ENCODE measurements at places on chromosomes 3 and 15.

DNA sequence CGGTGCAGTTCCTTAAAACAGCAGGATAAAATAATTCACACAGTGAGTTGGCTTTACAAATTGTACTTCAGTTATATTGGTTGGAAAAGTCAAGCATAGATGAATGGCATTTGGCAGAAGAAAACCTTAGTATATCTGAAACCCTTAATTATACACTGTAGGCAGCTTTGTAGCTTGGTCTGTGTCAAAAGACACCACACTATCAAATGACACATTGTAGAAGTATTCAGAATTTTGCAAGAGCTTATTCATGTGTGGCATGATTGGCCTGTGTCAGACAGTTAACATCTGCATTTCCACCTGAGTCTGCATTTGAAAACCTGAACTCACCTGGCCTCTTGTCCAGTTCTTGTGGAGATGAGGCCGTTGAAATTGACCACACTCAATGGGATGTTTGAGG is 13.8 kb downstream of the TMEM266 start:
- DNase-seq: no peak

DNA sequence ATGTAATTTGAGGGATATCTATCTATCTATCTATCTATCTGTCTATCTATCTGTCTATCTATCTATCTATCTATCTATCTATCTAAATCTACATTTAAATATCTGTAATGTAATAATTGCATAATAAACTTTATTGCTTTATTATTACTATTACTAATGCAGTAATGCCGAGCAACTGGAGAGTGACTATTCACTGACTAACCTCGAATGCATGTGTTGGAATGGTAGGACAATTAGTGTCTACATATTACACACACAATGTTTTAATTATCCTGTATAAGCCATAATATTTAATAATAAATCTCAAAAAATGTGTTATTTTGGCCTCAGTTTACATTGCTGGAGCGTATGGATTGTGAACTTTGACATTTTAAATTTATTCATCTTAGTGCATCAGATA is 25.2 kb upstream of the CNTN3 start:
- no peak for DNase-seq

DNA sequence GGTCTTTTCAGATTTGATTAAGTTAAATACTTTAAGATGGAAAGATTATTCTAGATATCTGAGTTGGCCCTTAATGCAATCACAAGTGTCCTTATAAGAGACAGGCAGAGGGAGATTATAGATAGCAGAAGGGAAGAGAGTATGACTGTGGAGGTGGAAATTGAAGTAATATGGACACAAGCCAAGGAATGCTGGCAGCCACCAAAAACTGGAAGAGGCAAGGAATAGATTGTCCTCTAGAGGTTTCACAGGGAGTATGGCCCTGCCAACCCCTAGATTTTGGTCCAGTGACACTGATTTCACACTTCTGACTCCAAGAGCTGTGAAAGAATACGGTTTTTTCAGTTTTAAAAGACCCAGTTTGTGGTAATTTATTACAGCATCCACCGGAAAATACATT is 1498.7 kb upstream of the CADM2 start:
- no peak for DNase-seq

- DNase-seq: no peak
These were observed 2.0 kb downstream of the CORO2B start for GRCh38 chr15:68580883-68581155.

DNA sequence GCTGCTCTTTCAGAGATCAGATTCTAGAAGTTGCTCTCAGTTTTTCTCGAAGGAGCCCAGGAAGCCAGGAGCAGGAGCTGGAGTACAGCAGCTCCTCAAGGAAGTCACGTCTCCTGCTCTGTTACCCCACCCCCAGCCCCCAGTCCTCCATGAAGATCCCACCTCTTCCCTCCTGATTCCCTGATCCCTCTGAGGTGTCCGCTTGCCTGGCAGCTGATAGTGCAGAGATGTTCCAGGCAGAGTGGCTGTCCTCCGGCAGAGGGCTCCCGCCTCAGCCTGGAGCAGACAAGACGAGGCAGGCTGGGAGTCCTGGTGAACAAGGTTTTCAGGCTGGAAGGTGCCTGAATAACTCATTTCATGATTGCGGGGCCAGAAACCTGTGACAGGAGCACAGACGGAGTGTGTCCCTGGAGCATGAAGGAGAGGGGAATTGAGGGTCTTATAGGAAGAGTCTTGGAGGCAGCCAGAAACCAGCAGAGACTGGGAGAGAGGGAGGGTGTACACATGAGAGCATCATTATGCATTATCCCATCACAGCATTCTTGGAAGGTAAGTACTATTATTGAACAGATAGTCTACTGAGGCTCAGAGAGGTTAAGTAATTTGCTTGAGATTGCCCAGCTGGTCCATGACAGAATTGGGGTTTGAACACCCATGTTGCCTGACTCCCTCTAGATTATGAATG is 1.2 kb downstream of the HRH1 start:
- DNase-seq: peak; percentile 6

- no peak for DNase-seq
These were observed 134.0 kb downstream of the CMSS1 start for GRCh38 chr3:99951701-99952100.

DNA sequence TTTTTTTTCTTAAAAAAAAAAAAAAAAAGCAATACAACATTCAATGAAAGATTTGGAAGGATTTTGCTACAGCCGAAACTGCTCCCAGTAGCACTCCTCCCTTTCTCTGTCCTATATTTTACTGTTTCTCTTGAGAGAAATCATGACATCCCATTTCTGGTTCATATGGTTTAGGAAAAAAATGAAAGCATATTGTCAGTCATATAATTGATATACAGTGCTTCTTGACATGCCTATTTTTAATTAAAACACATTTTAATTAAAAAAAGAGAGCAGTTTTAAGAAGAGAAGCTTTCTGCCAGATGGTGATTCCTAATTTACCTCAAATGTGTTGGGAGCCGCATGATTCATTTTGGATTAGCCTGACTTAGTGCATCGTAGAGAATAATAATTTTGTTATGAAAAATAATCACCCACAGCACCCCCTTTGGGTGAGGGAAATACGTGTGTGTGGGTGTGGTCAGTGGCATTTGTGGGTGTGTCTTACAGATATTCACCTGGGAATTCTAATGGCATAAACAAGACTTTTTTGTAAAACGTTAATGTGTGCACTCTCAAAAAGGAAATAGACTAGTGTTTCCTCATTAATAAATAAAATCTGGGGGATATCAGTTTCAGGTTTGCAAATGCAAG is 544.5 kb downstream of the MFSD1 start:
- DNase-seq: no peak

- no peak for DNase-seq
These were observed 3.9 kb upstream of the TLE3 start for GRCh38 chr15:70101459-70102113.

GRCh38 chr3:139136469-139137202 is 91.9 kb upstream of the PRR23C start:
- DNase-seq: no peak

DNA sequence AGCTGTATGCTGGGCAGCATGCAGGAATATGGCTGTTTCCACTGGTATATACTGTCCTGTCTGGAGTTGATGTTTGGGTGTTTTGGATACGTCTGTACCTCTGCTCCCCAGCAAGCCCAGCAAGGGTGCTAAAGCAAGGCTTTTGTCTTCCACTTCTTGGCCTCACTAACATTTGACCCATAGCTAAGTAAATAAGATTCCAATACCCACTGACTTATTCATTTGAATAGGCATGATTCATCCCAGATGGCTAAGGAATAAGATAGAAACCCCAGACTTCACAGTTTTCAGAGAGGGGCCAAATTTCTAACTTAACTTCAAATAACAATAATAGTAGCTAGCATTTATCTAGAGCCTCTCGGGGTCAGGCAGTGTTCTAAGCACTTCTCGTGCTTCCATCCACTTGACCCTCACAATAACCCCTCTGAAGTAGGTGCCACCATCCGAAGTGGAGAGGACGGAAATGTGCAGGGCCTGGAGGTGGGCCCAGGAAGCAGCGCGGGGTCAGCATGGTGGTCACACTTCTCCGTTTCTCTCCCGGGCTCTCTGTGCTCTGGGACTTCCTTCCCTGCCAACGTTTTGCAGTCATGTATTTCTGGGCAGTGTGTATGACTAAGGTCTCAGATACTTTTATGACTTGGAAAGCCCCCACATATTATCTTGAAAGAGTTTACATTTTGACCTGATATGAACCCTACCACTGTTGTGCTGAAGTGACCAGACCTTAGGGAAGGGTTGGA is 39.3 kb downstream of the LRRK1 start:
- DNase-seq: no peak

DNA sequence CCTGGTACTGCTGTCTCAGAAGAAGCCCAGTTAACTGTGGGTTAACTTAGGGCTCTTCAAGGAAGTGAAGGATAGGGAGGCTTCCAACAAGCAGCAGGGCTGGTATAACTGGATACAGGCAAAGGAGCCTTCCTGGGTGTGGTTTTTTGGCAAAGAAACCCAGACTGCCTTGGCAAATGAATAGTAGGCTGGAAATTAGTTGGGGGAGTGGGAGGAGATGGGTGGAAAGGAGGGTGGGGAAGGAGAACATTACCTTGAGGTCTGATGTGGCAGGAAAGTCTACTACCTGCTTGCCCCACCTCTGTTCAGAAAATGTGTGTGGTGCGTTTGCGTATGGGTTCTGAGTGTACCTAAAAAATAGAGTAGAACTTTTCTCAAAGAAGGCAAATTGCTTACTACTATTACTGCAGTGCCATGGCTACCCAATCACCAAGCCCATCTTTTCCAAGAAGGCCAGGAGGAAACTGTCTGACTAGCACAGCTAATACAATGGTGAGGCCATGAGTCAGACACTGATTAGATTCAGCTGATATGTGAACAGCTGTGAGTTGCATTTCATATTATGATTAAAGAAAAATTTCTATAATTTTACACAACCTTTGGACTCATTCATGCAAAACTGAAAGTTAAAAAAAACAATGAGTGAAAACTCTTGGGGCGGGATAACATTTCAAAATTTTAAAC is 55.2 kb downstream of the SPTSSB start:
- DNase-seq: no peak

- no peak for DNase-seq
These were observed 3.9 kb upstream of the ATP11B start for GRCh38 chr3:182789371-182789770.

DNA sequence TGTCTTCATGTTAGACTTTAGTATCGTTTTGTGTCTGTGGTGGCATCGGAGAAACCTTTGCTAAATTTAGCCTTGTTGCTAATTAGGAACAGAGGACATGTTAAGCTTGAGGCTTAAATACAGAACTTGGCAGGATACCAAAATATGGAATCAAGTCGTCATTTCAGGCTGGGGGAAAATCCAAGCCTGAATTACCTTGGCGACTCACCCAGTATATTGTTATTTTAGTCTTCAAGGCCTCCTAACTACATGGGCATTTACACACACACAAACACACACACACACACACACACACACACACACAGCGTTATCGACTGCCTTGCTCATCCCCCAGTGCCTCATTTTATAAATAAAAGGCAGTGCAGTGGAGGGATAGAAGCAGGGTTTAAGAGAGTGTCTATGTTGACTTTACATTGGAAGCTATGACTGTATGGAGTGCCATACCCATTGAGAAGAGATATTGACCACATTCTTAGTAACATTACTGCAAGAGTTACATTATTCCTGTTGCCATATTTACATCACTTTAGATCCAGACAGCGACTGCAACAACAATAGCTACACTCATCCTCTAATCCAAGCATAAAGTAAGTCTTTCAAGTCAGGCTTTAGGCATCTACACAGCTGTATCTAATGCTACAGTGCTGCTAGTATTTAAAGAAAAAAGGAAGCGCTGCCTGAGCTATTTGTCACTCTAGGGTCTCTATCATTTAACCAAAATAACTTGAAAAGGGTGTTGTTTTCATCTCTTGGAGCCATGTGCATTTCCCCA is 210.8 kb upstream of the SEMA6D start:
- no peak for DNase-seq

- DNase-seq: no peak
These were observed 2.1 kb upstream of the EIF5A2 start for GRCh38 chr3:170910542-170910941.

DNA sequence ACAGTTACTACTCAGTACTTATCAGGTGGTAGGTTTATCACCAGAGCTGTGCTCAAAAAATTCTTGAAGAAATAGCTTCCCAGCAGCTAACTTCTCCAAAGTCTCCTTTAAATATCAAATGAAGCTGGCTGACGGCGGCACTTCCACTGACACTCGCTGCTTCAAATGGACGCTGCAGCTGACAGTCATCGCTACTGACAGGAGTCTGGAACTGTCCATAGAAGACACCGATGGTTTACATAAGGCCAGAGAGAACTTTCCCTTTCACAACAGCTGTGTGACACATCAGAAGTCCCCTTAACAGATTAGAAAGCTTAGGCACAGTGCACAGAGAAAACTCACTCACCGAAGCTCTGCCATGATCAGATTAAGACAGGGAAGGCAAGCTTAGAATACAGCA is 270.2 kb downstream of the SHOX2 start:
- DNase-seq: no peak

DNA sequence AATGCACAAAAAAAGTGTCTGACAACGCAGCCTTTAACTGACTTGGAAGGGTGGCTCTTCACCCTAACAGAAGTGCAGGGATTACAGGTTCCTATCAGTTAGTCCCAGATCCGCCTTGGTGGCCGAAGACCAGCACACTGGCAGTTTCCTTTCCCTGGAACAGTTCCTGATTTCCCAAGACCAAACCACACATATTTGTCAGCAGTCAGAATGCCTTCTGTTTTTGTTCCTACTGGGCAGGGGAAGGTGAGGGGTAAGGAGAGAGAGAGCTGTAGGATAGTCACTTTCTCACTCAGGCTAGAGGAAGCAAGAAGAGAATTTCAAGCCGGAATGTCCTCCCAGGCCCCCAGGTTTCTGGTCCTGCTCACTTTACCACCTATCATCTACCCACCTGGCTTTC is 9.2 kb downstream of the CXCR6 start:
- no peak for DNase-seq

DNA sequence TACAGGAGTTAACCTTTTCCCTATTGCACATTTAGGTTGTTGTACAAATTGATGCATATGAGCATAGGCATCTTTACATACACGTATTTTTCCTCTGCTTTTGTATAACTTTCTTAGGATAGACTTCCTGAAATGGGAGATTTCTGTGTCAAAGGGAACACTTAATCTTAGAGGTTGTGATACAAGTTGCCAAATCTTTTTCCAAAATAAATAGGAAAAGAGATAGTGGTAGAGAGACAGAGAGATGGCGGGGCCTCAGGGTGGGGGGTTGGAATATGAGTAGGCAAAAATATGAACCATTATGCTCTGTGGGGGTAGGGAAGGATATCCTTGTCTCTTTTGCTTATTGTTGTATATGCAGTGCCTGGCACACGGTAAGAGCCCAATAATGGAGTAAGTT is 70.7 kb upstream of the UBE2E1 start:
- no peak for DNase-seq

DNA sequence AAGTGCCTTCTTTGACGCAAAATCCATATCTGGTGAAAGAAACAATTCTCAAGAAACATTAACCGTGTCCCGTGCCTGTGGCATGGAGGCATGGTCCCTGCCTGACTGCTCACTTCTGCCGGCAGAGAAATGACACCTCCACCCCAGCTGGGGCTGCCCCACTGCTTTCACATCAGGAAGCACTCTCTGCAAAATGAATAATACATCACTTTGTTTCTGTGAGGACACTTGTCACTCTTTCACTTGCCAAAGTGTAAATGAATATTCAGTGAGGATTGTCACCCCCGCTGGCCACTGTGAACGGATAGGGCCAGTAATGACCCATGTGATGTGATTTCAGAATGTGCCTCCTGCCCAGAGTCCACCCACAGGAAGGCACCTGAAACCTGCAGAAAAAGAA is 31.1 kb upstream of the SLC24A5 start:
- DNase-seq: no peak
